ENCODE measurements at places on chromosomes 12 and 14.

DNA sequence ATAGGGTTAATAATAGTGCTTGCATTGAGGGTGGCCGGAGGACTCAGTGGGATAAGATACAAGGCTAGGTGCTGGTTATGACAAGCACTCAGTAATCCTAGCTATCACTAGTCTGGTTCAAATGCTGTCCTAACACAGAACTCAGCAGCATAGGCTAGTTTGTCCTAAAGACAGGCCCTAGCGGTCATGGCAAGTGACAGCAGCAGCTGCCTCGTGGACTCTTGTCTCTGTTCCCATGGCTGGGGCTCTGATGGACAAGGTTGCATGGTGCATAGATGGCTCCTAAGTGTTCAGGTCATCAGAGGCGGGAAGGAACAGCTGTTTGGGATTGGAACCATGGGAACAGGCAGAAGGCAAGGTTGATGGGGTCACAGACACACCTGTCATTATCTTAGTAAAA lies 42.4 kb upstream of the IGF1 start:
- no peak for DNase-seq

DNA sequence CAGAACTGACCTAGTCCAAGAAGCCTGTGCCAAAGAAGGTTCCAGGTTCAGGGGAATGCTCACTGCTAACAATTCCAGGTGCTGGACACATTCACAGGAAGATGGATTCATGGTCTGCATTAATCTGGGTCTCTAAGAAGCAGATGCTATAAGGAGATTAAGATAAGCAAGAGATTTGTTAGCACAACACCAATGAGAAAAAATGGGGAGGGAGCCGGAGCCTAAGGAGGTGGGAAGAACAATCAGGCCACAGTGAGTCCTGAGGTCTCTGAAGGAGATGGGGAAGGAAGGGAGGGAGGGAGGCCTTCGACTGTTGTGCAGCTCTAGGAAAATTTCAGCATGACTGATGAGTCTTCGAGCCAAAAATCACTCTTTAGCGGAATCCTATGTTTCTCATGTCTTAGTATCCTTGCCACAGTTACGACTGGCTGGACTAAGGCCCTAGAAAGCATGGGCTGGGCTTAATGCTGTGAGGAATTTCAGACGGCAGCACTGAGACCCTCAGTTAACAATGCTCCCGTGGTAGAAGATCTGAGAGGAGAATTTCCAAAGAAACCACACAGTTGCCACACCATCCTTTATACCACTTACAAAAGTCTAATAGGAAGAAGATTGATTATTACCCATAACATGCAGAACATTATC lies 31.5 kb upstream of the PTGDR start:
- no peak for DNase-seq

GRCh38 chr14:70663707-70664179 lies 22.0 kb downstream of the TTC9 start:
- no peak for DNase-seq

- DNase-seq: no peak
Measured at GRCh38 chr12:57864442-57865083, 18.0 kb upstream of the CTDSP2 start.

DNA sequence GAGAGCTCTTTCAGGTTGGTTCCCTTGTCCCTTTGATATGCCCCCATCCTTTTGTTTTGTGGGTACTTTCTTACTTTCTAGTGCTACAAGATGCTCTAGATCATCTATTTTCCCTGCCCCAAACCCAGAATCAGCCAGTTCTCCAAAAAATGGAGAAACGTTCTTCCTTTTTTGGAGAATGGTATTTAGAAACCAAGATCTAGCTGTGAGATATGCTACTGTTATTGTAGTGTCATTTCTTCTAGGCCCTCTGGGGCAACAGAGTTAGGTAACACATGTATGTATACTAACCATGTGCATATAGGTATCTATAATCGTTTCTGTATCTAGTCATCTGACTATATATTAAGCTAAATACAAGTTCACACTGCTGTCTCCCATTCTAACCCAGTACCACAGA lies 6.9 kb upstream of the IGFBP6 start:
- DNase-seq: no peak

DNA sequence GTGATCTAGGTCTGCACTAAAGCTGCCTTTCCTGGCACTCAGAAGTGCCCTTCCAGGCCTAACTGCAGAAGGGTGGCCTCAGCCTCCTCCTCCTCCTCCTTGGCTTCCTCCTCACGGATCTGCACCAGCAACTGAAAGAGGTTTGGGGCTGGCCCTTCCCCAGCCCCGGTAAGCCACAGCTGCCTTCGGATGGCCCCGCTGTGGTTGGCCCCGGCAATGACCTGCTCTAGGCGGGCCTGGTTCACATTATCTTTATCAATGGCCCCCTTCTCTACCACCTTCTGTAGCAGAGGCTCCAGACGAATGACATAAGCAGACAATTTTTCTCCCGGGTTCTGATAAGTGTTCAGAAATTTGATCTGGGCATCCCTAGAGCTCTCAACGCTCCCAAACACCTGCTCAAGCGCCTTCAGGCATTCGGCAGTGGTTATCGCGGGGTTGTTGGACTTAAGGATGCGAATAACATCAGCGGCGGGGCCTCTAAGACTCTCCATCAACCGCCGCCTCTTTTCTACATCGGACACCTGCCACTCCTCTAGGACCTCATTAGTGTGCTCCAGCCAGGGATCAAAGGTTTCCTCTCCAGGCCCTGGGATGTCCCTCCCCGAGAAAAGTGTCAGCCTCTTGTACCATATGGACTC lies 1.5 kb downstream of the PNMA1 start:
- DNase-seq: no peak

GRCh38 chr12:31605531-31605930 lies 14.6 kb upstream of the DENND5B start:
- no peak for DNase-seq

GRCh38 chr14:84421621-84422020 lies 1108.3 kb upstream of the FLRT2 start:
- DNase-seq: no peak

DNA sequence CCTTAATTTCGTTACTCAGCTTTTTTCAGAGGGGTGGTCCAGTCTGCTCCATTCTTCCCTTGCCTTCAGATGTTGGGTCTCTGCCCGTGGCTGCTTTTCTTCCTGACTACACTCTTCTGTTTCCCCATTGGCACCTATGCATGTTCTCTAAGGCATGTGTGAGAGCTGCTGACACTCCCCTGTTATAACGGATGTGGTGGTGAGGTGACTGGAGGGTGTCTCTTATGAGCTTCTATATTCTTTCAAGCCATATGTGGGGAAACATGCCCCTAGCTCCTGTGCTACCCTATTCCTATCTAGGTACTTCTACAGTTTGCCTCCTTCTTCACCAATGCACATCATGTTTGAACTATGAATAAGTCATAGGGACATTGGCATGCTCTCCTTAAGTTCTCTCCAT lies 643.2 kb downstream of the RPL10L start:
- DNase-seq: no peak

Data from RPMI8226 (cell line).